ENCODE measurements at places on chromosomes 6 and 20. TPM values are rescaled to one million over a fixed set of nuclear protein-coding genes. Genes with fewer than 3 reads are reported as not detected.

Gene ECT2L
- 0.67 TPM for polyA plus RNA-seq

Gene SNAI1
- 1.2 TPM for polyA plus RNA-seq

Gene TRIM31
- not detected for polyA plus RNA-seq

Gene PCK1
- polyA plus RNA-seq, result 0.90 TPM

Gene TLDC2
- 0.95 TPM for polyA plus RNA-seq

Gene JPH2
- 1.6 TPM for polyA plus RNA-seq

Gene RING1
- polyA plus RNA-seq, result 71.0 TPM

All from spinal cord (tissue), 10 donors.